ENCODE measurements at places on chromosomes 3 and 15.

DNA sequence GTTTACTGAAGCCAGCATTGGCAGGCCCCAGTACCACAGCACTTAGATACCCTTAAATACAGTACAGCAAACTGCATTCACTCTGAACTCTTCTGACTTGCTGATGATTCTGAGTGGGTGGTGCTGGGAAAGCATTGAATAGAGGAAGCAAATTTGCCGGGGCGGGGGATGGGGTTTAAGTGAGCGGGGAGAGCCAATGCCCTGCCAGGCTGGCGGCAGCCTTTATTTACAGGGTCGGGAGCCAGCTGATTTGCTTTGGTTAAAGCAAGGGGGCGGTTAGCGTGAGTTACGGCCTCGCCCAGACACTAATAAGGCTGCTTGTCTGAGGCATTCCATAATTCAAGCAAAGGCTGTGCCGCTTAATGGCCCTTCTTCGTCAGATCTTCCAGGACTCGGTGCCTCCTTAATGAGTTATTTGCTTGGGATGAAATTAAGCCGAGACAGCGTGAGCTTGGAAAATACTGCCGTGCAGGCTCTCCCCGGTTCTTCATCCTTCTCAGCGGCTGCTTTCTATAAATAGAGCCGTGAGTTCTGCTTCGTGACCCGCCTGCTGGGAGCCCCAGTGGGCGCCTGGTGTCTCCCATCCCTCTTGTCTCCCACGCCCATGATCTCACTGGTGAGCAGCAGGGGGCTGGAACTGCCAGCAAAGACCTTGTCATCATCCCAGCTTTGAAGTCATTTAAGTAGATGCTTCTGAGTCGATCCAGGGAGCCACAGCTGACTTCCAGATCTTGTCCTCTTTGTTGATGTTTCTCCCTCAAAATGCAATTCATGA, 25.8 kb downstream of the SPSB4 start:
- DNase-seq, result peak; percentile 61

GRCh38 chr3:32288819-32289218, 50.3 kb downstream of the CMTM8 start:
- DNase-seq, result no peak

- DNase-seq, result no peak
Measured at GRCh38 chr3:141386126-141386488, 17.8 kb downstream of the ZBTB38 start.

DNA sequence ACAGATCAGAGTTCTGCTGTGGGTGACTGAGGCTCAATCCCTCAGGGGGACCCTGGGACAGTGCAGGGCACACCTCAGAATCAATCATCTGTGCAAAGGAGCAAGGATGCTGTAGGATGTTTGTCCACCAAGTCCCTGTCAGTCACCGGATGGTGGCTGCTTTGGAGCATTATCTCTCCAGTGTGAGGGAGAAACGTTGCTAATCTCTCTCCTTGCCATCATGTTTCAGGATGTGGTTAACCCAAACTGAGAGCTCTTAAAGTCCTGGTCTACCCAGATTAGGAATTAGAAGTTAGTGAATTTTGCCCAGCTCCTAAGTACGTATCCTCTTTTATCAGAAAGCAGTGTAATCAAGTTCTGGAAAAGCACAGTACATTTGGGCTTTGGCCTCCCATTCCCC, 26.2 kb upstream of the LRRC3B start:
- peak; percentile 1 for DNase-seq

DNA sequence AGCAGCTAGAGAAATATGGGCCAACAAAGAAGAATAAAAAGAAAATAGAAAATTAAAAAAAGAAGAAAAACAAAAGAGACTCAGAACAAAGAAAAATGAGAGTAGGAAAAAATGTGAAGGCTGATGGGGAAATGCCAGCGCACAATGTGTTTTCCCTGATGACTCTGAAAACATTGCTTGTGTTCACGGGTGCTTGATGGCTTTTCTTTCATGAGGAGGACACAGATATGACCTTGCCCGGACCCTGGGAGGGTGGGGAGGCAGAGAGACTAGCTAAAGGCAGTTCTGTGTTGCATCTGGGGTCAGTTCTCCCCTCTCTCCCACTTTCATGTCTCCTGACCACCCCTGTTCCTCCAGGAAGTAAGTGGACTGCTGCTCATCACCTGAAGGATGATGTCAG, 125.9 kb downstream of the MOBP start:
- DNase-seq, result no peak

DNA sequence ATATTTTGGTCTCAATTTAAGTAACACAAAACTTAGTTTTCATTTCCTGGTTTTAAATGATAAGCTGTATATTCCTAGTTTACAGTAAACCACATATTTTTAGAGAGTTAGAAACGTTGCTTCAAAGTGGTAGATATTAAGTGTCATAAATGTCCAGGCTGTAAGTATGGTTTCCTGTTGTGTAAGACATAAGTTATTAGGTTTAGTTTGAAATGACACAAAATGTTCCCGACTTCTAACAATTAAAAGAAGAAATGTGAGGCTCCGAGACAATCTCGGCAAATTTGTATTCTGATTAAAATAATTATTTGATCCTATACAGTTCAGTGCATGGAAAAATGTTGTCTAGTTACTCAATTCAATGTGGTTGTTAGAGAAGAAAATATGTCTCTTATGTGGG, 387.3 kb downstream of the EPHA3 start:
- no peak for DNase-seq

DNA sequence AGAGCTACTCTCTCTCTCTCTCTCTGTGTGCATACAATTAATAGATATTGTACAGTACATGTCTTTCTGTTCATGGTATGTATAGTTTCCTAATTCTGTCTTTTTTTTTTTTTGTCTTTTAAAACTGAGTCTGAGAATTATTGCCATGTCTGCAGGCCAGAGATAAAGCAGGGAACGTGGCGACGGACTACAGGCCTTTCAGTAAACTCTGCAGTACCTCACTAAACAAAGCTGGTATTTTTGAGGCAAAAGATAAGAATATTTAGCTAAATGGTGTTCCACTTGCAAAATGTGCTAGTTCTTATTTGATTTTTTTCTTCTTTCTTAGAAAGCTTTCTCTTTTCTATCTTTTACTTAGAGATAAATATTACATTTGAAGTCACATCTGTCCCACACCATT, 44.0 kb upstream of the EHHADH start:
- DNase-seq, result no peak

DNA sequence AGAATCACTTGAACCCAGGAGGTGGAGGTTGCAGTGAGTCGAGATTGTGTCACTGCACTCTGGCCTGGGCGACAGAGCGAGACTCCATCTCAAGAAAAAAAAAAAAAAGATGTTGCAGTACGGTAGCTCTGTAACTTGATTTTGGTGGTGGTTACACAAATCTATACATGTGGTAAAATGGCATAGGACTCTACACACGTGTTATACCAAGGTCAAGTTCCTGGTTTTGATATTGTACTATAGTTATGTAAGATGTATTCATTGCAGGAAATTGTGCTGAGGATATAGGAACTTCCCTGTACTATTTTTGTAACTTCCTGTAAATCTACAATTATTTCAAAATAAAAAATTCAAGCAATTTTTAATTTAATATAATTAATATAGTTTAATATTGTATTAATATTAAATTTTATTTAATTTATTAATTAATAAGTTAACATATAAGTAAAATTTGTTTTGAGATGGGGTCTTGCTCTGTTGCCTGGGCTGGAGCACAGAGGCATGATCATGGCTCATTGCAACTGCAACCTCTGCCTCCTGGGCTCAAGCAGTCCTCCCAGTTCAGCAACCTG, 9.9 kb downstream of the MYD88 start:
- peak; percentile 53 for DNase-seq

DNA sequence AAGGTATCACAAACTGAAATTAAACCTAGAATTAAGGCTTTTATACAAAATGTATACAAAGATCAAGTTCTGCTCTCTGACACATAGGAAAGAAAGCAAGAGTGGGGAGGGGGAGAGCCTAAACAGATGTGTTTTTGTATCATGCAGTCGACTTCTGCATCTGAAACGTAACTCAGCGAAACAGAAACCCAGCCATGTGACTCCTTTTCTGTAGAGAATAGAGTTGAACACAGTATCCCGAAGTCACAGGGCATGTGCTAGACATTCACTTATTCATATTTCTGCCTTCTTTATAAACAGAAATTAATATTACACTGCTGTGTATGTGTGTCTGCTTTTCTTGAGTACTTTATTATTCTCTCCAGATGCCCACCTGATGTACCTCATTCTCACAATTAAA, 121.0 kb downstream of the PDZRN3 start:
- DNase-seq, result no peak

GRCh38 chr3:134446800-134447199, 39.0 kb downstream of the ANAPC13 start:
- no peak for DNase-seq

DNA sequence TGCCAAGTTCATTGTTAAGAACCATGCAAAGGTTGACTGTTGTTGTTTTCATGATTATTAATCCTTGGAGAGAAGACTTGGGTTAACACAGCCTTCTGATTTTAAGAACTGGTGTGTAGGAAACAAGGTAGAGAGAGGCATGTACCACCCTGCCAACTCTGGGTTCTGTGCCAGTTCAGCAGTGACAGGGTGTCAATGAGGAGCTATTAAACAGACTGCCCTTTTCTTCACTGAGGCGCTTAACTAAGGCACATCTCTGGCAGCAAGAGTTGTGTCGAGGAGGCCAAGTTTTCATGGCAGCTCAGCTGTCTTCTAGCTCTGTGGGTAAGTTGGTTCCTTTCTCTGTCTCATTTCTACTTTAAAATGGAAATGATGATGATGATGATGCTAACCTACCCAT, 117.6 kb downstream of the FEZF2 start:
- DNase-seq, result no peak

DNA sequence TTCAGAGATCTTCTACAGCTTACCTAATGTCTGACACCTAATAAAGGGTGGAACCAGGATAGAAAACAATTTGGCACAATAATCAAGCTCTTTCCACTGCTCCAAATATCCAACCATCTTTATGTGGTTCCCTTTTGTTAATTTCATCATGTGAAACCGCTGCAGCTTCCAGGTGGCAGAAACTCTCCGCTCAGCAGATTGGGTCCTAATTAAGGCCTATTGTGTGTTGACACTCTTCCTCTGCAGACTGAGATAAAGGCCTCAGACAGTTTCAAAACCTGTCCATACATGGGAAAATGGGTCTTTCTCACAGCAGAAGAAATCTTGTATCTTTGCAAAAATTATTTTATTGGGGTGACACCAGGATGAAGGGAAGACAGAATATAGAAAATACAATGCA, 1002.4 kb upstream of the SEMA6D start:
- no peak for DNase-seq

DNA sequence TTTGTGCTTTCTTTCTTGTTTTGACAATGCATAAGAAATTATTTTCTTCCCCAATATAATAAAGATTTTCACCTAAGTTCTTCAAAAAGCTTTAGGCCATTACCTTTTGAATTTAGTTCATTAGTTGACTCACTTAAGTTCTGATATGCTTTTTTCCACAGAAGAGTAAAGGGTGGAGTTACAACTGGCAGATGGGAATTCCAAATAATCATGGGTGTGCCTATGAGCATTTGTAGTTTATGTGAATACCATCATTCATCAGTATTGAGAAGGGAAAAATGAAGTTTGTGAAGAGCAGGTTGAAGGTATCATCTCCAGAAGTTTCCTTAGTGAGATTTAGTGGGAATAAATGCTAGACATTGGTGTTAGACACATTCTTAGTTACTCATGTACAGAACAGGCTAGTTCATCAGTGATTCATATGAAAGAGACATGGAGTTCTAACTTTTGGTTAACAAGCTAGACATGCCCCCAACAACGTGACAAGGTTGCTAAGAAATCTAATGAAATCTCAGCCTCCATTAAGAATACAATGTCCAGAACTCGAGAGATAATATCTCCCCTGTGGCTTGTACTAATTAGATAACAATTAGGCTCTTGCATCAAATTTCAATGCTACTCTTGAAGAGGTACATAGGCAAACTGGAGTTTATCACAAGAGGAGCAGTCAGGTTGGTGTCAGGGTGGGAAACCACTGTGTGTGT, 16.9 kb upstream of the ALCAM start:
- no peak for DNase-seq

DNA sequence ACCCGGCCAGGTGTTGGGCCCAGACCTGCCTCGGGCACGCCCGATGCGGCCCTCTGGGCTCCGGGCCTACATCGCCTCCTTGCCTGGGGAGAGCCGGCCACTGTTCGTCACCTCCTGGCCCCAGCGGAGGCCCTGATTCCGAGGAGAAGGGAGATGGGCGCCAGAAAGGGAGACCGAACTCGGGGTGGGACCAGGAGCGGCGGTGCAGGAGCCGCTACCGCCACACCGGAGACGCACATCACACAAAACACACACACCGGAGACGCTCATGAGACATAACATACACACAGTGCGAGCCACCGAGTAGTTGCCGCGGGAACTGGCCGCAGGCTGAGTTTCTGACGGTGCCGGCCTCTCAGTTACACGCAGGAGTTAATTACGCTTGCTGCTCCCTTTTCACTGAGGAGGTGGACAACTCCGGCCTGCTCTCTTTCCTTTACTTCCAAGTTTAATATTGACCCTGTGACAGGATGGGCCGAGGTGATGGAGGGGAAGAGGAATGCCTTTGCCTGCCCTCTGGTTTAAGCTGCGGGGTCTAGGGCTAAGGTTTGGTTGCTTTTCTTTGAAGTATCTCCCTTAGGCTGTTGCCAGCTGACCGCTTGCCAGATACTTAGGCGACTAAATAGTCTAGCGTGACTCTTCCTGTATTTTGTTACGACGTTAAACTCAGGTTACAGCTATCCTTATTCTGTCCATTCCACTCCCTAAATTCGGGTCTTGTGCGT, 570 bp downstream of the PCNP start:
- peak; percentile 69 for DNase-seq

GRCh38 chr15:66763186-66764071, 61.4 kb downstream of the SMAD6 start:
- DNase-seq, result no peak

DNA sequence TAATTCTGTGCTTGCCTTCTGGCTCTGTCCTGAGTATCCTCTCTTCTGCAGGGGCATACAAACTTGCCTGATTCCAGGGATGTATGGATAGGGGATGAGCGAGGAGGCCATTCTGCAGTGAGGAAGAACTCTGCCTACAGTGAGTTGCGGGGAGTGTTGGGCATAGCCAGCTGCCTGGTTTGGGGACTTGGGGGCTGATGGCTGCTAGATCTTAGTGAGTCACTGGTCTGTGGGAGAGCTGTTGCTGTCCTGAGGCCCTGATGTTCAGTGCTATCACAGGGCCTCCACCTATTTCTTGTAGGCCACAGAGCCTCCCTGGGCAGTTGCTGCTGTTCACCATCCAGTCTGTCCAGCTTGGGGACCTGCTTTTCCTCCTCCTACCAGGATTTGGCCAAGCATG, 20.3 kb downstream of the CDAN1 start:
- DNase-seq, result no peak

- DNase-seq, result no peak
Measured at GRCh38 chr3:127330385-127330784, 42.5 kb upstream of the PRR20G start.

- DNase-seq, result no peak
Measured at GRCh38 chr15:52104532-52105004, 8.0 kb downstream of the BCL2L10 start.

GRCh38 chr3:181265750-181266333, 276.3 kb upstream of the DNAJC19 start:
- no peak for DNase-seq

GRCh38 chr15:70486451-70487386, 276.6 kb downstream of the UACA start:
- DNase-seq, result peak; percentile 92

- DNase-seq, result peak; percentile 63
Measured at GRCh38 chr3:46378426-46378942, 7.7 kb downstream of the CCR5 start.

- DNase-seq, result no peak
Measured at GRCh38 chr3:12629560-12629959, 34.4 kb downstream of the RAF1 start.

GRCh38 chr3:161575901-161576300, 79.3 kb downstream of the OTOL1 start:
- no peak for DNase-seq

- no peak for DNase-seq
Measured at GRCh38 chr3:64360280-64360679, 135.0 kb upstream of the PRICKLE2 start.
